ENCODE measurements at places on chromosomes 5 and 9.

DNA sequence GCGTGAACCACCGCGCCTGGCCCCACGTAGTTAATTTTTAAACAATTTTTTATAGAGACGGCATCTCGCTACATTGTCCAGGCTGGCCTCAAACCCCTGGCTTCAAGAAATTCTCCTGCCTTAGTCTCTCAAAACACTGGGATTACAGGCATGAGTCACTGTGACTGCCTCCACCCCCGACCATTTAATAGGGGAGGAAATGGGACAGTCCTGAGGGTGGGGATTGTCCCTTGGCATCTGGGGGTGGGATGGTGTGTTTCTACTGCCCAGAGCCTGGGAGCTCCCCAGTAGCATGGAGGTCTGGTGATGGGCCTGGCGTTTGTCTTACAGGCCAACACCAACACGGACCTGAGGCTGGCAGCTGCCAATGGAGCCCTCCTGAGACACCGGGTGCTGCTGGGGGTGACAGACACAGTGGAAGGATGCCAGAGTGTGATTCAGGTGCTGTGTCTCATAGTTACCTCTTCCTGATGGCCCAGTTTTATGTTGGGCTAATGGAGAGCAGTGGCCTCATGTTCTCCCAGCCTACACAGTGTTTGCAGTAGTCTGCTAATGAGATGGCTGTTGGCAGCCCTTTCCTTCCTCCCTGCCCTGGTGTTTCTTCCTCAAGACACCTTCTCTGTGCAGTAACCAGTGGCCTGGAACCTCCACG lies 22.5 kb downstream of the TMEM268 start:
- no peak for DNase-seq

DNA sequence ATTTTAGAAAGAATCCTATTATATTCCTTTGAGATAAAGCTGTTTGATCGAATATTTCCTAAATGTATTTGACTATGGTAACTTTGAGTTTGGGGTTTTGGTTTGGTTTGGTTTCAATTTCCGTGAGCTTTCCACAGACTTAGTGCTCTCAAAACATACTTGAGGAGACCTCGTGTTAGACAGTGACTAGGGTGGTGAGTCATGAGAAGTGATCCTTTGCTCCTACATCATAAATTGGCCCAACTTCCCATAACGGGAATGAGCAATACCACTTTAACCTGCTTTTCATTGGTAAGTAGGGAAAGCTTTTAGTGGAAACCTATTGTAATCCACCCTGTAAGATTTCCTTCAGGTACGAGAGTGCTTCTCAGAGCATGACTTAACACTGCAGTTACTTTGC lies 3.8 kb upstream of the RASEF start:
- no peak for DNase-seq

- no peak for DNase-seq
These were observed 84.8 kb upstream of the ALDH1A1 start for GRCh38 chr9:73037613-73038012.

DNA sequence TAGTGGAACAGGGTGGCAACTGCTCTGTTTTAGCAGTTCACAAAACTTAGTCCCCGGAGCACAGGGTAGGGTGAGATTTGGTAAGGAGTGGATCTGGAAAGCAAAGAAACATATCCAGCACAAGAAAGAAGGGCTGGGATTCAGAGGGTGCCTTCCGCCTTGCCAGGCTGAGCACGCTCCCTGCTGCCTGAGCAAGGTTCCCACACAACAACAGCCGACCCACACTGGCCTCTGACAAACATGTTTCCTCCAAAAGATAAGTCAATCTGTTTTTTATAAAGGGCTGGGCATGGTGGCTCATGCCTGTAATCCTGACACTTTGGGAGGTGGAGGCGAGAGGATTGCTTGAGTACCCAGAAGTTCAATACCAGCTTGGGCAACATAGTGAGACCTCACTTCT lies 45.8 kb downstream of the RAB3C start:
- no peak for DNase-seq

DNA sequence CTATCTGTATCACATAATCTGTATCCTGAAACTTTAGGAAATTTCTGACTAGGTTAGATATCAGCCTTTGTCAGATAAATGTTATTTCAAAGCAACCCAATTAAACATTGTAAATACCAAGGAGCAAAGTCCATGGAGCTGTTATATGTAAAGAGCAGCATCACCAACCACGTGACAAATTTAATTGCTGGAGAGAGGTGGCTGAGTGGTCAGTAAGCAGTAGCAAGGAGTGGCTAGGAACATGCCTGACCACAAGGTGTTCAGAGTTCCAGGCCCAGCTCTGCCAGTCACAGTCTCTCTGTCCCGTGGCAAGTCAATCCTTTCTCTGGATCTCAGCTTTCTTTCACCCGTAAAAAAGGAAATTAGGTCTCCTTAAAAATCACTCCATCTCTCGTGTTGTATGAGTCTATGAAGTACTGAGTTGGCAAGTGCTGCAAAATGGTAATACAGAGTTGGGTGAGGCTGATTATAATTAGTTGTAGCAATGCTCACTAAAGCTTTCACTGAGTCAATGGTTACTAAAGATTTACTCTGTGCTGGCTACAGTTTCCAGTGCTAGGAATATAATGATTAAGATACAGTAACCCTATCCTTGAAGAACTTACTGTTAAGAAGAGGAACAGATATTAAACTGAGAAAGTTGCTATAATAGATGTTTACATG lies 166.1 kb downstream of the GNAQ start:
- no peak for DNase-seq

- no peak for DNase-seq
These were observed 78.2 kb upstream of the RXRA start for GRCh38 chr9:134247918-134248631.

GRCh38 chr5:30846171-30846570 lies 347.3 kb upstream of the CDH6 start:
- no peak for DNase-seq
